ENCODE measurements at places on chromosomes 16 and 17.

DNA sequence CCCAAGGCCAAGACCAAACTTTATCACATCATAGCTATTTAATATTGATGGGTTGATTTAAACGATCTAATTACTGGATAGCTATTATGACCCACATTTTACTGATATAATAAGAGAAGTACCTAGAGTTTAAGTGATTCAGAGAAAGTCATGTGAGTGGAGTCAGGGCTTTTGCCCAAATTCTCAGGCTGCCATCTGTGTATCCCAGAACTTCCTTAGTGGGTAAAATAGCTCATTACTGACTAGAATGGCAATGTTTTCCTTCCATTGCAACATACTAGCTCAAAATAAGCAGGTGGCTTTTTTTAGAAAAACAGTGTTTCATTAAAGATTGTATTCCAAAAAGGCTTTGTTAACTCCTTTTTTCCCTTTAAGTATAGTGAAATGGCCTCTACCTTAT is 113.9 kb upstream of the MAF start:
- no peak for DNase-seq

- no peak for DNase-seq
Observed at GRCh38 chr17:58693751-58694150, 1.3 kb downstream of the RAD51C start.

- DNase-seq: no peak
Observed at GRCh38 chr16:51453251-51453650, 302.2 kb upstream of the SALL1 start.

DNA sequence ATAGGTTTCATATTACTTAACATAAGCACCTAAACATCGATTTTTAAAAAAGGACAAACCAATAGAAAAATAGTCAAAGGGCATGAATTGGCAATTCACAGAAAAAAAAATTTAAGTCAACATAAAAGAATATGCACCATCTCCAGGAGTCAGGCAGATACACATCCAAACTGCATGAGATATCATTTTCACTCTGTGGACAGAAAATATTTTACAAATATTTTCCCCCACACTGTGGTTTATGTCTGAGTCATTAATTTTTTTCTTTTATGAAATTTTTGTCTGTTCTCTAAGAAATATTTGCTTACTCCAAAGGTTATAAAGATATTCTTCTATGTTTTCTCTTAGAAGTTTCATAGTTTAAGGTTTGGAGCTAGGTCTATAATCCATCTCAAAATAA is 74.4 kb upstream of the DNAH17 start:
- DNase-seq: no peak

GRCh38 chr17:61084260-61084659 is 315.4 kb upstream of the TBX2 start:
- no peak for DNase-seq

All from NCI-H2227 treated with DMSO at 0.1 percent for 48 hours (cell line).